ENCODE measurements at places on chromosomes 13 and 19.

DNA sequence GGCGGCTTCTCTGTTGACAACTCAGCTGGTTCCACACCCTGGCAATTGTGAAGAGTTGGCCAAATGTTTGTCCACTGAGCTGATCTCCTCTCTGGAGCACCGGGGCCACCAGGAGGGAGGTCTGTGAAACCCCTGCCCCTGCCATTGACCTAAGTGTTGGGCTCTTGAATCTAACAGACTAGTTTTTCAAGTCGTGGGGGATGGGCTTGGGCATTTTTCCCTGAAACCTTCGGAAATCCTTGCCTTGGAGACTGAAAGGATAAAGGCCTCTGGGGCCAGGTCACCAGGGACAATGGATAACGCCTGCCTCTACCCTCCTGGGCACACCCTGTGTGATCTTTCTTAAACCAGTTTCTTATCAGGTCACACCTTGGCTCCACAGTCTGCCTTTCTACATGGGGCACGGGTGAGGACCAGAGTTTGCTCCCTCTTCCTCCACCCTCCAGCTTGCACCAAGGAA lies 881 bp downstream of the GEMIN7 start:
- DNase-seq: no peak

DNA sequence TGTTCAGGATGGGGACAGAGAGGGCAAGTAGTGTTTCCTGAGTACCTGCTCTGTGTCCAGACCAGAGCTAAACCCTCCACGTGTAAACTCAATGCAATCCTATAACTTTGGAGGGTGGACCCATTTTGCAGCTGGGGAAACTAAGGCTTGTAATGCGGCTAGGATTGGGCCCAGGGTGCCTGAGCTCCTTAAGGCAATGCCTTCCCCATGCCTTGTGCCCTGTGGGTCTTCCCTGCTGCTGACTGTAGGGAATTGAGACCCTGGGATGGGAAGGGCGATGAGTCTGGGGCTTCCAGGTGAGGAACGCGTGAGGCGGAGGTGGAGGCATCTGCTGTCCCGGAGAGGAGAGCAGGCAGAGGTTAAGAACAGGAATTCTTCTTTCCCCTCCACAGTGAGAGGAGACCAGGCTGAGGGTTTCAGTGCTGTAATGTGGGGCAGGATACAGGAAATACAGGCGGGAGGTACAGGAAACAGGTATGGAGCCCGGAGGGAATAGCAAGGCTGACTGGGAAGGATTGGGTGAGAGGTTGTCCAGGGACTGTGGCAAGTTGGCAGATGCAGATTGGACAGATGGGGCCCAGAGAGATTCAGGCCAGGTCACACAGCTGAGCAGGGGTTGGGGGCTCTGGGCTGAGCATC lies 19.2 kb downstream of the SLC27A1 start:
- DNase-seq: no peak

DNA sequence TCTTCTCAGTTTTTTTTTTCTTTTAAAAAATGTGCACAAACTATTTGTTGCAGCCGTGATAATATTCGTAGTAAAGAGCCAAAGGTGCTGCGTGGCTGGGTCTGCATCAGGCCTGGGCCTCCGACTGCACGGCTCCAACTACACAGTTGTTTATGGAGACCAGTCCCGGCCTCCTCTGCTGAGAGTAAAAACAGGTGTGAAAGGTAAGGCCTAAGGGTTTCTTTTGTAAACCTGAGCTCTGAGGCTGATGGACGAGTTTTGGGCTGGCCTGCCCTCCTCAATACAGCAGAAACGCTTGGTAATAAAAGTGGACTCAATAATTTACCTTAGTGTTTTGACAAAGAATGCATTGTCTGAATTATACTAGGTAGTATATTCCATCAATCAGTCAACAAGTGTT lies 3.9 kb downstream of the MBNL2 start:
- DNase-seq: no peak

DNA sequence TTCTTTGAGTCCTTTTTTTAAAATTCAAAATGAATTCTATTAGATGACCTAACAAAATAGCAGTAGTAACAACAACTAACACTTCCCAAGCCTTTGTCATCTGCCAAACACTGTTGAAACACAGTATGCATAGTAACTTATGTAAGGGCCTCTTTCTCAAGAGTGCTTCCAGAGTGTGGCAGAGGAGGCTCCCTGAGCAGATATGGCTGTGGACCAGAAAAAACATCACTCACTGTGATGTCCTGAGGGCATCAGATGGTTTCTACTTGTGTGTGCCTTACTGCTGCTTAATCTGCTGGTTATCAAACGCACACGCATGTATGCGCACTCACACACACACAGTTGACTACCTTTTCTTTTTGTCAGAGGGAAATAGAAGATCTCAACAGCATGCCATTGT lies 110.8 kb downstream of the DLEU7 start:
- no peak for DNase-seq

GRCh38 chr19:32287086-32287485 lies 58.3 kb upstream of the ZNF507 start:
- no peak for DNase-seq

DNA sequence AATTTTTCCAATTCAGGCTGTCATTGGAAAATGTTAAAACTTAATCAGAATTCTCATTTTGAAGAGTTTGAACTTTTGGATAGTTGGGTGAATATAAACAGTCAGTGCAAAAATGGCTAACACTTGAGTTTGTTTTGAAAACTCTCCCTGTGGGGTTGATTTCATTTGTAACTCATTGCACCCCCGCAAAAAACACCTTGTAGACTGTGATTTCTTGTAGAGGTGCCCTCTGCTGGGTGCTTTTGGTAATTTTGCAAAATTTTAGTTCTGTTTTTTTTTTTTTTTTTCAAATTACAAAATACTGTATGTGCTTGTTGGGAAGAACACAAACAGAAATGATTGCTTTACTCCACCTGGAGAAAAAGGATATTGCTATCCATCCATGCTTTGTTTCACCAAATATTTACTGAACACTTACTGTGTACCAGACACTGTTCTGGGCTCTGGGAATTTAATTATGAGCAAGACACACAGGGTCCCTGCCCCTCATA lies 28.2 kb upstream of the GPI start:
- DNase-seq: no peak

DNA sequence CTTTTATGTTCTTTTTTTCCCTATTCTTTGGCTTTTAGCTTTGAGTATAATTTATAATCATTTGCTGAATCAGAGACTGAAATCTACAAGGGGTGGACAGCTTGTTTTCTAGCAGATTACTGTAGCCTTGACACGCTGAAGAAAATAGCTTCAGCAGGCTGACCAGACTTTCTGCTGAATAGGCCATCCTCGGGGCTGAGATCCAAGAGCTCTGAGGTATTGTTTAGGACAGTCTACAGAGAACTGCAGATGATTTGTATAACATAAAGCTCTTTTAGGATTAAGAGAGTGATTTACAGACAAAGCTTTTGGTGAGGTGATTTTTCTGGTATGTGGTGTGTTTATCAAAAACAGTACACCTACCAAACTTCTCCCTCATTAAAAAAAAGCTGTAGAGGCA lies 16.8 kb downstream of the POLR1D start:
- DNase-seq: peak; percentile 25

DNA sequence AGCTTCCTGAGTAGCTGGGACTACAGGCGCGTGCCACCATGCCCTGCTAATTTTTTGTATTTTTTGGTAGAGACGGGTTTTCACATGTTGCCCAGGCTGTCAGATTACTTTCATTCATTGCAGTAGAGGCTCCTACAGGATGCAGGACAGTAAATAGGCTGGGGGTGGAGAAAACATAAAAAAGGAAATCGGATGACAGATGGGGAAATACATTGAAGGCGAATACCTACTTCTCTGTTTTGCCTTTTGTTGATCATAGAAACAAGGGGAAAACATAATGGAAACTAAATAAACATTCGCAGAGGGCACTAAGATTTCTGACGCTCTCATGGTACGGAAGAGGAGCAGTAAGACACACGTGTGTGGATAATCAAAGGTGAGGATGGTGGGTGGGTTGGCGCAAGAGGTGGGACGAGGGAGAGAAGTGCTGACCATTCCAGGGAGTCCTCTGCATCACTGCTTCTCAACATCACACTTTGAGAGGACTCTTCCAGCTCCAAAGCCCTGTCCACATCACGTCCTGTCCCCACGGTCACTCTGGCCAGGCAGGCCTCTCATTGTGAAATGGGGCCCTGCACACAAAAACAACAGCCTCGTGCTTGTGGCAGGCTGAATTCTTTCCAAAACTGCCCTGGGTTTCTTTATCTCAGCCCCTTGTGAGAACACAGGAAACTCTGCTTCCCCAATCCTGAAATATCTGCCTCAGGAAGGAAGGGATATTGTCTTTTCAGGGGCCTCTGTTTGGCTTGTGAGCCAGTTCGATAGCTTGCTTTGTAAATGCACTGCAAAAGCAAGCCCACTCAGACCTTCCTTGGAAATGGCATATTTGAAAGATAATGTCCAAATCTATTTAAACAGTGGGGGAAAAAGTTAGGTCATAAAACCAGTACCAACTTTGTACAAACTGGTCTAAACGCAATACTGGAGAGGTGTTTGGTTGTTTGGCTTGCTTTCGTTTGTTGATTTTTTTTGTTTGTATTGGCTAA lies 188.5 kb downstream of the FOXO1 start:
- no peak for DNase-seq

Measured in cerebellar nuclear complex (tissue), 1 donor.